ENCODE measurements at places on chromosomes 7 and 10. TPM values are rescaled to one million over a fixed set of nuclear protein-coding genes. Genes with fewer than 3 reads are reported as not detected.

DNA sequence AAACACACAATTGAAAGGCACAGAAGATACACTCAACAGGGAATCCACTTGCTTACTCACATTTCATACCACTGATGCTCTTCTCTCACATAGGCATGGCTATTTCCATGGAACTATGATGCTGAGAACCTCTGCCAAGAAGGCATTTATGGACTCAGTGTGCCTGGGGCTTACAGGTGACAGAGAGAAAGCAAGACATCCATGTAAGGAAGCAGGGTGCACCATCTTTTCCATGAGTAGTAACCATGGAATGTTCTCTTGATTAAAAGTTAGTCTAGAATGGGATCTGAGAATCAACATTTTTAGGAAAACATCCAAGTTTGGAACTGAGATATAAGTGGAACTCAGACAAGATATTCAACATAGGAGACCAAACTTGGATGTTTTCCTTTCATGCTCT lies 52.5 kb upstream of the MACC1 start:
- DNase-seq: no peak

DNA sequence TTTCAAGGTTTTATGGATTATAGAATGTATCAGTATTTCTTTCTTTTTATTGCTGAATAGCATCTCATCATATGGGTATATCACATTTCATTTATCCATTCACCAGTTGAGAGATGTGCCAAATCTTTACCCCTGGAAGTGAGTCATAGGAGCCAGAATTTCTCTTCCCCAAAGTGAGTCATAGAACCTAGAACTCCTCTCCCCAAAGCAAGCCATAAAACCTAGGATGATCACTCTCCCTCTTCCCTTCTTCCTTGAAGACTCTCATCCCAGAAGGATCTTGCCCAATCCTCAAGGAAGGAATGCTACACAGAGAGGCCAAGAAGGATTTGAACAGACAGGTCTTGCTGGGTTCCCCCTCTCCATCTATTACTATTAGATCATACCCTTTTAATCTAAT lies 199.9 kb downstream of the EVX1 start:
- no peak for DNase-seq

The CYP3A4 gene
- total RNA-seq: 0.51 TPM

The GDF10 gene
- under 0.01 TPM for total RNA-seq

DNA sequence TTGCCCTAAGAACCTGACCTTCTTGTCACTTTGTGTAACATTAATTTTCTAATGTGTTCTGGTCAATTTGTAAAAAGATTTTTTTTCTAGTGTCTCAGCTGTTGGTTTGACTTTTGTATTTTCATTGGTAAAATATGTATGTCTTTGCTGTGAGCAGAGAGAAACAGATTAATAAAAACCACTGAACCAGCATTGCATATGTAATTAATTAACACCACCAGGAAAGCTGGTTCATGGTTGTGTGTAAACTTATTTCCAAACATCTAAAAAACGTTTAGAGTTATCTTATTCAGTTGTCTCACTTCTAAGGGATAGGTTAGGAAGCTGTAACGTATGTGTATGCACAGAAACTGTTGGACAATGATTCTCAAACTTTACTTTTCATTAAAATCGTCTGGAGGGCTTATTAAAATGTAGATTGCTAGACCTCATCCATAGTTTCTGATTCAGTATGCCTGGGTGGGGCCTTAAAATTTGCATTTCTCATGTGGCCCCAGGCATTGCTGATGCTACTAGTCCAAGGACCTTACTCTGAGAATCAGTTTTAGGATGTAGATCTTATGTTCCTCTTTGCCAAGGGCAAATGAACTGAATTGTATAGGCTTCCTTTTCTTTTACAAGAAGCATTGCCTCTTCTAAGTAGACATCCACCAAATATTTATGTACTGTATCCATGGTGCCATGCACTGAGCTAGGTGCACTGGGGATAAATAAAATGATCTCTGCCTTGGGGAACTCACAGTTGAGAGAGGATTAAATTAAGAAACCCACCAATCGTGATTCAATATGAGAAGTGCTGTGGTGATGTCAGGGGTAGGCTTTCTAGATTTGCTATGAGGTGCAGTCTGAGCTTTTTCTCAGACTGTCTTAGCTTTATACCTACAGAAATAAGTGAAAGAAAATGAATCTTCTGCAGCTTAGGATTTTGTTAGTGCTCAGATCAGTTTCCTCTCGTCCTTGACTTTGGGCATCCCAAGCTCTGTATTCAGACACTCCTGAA lies 98.7 kb downstream of the AUTS2 start:
- no peak for DNase-seq

The MYH16 gene
- total RNA-seq: not detected

The MRC1 gene
- total RNA-seq: 47.0 TPM

DNA sequence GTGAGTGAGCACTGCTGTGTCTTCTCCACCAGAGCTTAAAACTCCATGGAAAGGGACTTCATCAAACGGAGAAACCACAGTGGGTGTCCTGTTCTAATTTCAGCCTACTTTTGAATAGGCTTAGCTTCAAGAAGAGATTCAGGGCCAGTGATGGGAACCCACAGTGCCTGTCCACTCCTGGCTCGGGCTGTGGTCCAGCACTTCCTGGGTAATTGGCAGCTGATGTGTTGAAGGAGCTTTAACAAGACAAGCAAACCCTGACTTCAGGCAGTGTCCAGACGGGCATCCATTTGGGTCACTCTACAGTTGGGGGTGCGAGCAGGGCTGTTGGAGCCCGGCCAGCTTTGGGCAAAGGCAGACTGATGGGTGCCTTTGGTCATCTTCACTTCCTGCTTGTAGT lies 14.5 kb downstream of the VWC2 start:
- DNase-seq: no peak

The EN2 gene
- not detected for total RNA-seq

The DMBT1 gene
- total RNA-seq: not detected

The TYW1 gene
- total RNA-seq: 8.5 TPM

GRCh38 chr7:83996879-83997278 lies 197.7 kb downstream of the SEMA3A start:
- no peak for DNase-seq

DNA sequence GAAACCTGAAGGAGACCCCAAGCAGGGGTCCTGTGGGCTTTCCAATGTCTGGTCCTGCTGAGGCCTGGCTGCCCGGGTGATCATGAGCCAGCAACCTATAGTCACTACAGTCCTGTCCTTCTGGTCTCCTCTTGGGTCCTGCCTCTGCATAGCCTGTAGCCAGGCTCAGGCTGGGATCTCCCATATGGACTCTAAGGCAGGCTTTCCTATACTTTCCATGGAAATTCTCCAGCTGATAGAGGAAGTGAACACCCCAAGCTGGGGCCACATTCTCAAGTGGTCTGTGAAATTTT lies 26.4 kb downstream of the ANXA8 start:
- DNase-seq: no peak

DNA sequence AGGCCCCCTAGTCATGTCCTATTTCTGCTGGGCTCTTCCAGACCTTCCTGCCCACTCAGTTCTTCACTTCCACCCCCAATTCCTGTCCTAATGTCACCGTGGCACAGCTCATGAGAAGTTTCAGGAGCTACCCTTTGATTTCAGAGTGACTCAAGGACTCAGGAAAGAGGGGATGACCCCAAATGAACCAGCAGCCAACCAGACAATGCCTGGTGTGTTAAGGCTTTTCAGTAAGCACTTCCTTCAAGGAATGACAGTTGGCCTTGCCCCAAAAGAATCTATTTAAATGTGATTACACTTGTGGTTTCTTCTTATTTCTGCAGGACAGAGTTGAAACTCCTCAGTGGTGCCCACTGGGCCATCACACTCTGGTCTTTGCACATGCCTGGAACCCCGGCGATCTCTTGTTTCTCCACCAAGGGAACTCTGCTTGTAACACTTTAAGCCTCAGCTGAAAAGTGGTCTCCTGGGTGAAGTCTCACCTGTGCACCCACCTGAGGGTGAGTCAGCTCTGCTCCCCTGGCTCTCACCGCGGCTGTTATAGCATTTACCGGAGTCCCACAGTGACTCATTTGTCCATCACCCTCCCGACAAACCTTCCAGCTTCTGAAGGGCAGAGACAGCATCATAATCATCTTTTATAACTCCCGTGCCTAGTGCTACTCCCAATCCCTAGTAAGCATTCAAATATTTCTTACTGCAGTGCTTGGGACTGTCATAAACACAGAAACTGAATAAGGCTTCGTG lies 123.0 kb upstream of the SVIL start:
- no peak for DNase-seq

The GSTK1 gene
- total RNA-seq: 98.9 TPM

DNA sequence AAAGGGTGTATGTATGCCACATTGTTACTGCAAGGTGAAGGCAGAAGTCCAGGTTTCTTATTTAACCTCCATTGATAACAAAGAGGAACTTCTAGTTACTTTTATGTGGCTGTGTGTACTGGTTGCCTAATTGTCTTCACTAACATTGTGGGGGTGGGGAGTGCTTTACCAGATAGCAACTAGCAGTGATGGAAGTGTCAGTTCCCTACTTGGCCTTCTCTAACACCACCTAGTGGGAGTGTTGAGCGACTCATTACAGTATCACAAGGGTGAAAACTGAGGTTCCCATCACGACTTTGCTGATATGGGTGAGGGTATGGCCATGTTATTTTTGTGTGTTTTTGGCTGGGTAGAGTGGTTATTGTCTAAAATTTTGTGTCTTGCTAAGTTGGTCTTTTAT lies 274.4 kb downstream of the THSD7A start:
- no peak for DNase-seq

DNA sequence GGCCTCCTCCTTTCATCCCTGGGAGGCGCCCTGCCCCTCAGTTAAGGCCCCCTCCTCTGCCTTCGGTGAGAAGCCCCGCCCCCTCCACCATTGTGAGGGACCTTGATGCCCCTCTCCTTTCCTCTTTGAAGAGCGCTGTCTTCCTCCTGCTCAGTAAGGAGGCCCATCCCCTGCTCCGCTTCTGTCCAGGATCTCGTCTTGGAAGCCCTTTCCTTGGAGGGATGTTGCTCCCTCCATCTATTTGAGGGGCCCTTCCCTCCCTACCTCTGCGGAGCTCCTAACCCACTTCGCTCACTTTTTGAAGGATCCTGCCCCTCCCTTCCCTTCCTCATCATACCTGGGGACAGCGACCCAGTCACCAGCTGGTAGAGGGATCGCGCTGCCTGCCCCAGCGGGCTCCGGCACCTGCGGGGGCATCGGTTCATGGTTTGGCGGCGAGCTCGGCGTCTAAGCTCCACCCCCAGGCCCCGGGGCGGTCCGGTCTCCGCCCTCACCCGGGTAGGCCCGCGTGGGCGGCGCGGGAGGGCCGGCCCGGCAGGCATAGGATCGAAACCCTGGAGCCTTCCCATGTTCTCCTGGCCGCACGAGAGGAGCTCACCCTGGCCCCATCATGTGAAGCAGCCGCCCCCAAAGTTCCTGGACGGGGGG lies 4.1 kb downstream of the KCNIP2 start:
- DNase-seq: peak; percentile 74

The PRTFDC1 gene
- total RNA-seq: 1.1 TPM

DNA sequence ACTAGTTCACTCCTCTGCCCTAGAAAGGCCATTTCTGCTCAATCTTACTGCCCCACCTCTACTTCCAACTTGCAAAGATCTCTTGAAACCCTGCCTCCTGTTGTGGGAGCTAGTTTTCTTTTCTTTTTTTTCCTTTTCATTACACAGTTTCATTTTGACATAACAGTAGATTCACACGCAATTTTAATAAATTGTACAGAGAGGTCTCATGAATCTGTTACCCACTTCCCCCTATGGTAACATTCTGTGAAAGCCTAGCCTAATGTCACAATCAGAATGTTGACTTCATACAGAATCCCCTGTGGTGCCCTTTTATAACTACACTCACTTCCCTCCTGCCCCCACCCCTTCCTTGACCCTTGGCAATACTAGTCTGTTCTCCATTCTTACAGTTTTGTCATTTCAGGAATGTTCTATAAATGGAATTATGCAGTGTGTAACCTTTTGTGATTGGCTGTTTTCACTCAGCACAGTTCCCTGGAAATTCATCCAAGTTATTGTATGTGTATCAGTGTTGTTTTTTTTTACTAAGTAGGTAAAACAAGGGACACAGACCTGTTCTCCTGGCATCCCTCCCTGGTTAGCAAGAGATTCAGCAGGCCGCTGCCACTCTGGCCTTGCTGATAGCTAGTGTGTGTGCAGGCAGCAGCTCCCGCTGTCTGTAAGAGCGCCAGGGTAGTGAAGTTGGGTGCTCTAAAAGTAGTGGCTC lies 21.5 kb downstream of the CHST3 start:
- DNase-seq: no peak

The ADRB1 gene
- total RNA-seq: 0.05 TPM

DNA sequence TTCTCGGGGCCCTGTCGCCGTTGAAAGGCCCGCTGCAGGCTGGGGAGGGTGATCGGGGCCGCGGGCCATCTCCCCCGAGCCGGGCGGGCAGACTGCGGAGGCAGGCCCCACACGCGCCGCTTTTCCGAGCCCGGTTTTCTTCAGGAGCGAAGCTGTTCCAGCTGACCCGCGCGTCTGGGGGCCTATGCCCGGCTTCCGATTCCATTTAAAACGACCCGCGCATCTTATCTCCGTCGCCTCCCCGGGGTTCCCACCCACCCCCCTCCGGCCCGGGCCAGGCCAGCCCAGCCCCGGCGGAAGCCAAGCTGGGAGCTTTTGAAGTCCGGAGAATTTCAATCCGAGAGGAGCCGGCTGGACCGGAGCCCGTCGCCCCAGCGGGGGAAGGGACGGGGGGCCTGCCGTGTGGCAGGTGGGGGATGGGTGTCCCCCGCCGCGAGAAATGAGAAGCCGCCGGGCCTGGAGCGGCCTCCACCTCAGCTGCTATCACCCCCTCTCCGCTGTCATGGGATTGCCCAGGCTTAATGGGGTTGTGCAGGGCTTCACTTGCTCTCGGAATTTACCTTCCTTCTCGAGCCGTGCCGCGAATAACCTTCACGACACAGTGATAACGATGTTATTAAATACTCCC lies 3.1 kb upstream of the EVX1 start:
- no peak for DNase-seq

GRCh38 chr7:73446682-73447081 lies 13.1 kb downstream of the FZD9 start:
- DNase-seq: no peak

GRCh38 chr10:121804460-121804859 lies 123.4 kb downstream of the ATE1 start:
- DNase-seq: no peak

DNA sequence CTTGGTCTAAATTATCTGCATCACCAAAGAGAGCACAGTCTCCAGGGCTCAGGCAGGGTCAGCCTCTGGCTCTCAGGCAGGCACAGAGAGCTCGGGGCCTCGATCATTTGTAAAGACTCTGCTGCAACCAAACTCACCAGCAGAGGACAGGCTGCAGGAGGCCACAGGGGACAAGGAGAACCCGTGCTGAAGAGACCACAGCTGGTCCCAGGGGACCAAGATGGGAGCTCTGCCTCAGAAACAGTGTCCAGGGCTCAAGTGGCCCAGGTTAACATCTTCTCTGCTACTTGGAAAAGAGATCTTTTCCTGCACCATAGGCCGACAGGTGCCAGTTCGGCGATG lies 543.2 kb downstream of the PTPRN2 start:
- no peak for DNase-seq

Data from liver (tissue), 10 donors.